ENCODE measurements at places on chromosomes 13 and 19. TPM values are rescaled to one million over a fixed set of nuclear protein-coding genes. Genes with fewer than 3 reads are reported as not detected.

GRCh38 chr13:113258321-113259054 is 38.6 kb upstream of the LAMP1 start:
- DNase-seq, result no peak

GRCh38 chr19:30695171-30695875 is 323.1 kb downstream of the ZNF536 start:
- DNase-seq, result no peak

GRCh38 chr13:52804202-52804641 is 44.2 kb downstream of the PCDH8 start:
- no peak for DNase-seq

GRCh38 chr13:54424344-54424743 is 1395.7 kb downstream of the OLFM4 start:
- no peak for DNase-seq

GRCh38 chr13:42965281-42965680 is 26.8 kb downstream of the EPSTI1 start:
- no peak for DNase-seq

GRCh38 chr13:25727250-25727649 is 324.6 kb downstream of the SHISA2 start:
- no peak for DNase-seq

DNA sequence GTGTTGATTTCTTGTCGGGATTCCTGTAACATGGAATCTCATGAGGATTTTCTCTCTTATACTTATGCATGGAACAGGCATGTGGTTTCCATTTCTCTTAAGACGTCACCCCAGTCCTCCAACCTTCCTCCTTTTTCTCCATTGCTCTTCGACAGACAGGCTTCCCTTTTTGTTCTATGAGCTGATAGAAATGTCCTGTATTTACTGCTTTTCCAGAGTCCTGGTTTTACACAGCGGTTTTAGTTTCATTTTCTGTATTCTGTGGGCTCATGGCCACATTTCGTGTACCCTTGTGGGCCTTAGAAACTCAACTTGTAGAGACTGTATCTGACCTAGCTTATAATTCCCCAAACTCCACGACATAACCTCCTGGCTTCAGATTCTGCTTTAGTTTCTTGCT is 113.1 kb downstream of the PAN3 start:
- no peak for DNase-seq

DNA sequence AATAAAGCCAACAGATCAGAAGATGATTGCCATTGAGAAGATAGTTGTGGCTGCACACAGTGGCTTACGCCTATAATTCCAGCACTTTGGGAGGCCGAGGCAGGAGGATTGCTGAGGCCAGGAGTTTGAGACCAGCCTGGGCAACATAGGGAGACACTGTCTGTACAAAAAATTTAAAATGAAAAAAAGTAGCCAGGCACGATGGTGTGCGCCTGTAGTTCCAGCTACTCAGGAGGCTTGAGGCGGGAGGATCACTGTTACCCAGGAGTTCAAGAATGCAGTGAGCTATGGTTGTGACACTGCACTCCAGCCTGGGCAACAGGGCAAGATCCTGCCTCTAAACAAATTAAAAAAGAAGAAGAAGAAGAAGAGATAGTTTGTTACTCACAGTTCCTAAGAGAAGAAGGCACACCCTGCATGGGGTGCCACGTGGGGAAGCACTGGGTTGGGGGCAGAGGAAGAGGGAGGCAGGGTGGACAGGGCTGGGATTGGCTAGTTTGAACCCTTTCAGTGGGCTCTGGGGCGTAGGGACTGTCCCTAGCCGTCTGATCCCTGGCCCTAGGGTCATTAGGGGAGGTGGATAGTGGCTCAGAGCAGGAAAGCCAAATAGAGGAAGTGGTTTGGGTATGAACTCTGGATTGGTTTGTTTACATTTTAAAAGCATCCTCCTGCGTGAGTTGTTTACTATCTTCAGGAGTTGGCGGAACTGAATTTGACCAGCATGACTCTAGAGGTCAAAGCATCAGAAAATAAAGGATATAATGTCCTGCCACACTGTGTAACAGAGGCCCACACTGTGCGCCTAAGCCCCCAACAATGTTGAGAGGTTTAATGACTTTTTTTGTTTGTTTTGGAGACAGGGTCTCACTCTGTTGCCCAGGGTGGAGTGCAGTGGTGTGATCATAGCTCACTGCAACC is 60.5 kb upstream of the MEDAG start:
- DNase-seq, result no peak

GRCh38 chr13:112185466-112185865 is 118.5 kb downstream of the SOX1 start:
- no peak for DNase-seq

DNA sequence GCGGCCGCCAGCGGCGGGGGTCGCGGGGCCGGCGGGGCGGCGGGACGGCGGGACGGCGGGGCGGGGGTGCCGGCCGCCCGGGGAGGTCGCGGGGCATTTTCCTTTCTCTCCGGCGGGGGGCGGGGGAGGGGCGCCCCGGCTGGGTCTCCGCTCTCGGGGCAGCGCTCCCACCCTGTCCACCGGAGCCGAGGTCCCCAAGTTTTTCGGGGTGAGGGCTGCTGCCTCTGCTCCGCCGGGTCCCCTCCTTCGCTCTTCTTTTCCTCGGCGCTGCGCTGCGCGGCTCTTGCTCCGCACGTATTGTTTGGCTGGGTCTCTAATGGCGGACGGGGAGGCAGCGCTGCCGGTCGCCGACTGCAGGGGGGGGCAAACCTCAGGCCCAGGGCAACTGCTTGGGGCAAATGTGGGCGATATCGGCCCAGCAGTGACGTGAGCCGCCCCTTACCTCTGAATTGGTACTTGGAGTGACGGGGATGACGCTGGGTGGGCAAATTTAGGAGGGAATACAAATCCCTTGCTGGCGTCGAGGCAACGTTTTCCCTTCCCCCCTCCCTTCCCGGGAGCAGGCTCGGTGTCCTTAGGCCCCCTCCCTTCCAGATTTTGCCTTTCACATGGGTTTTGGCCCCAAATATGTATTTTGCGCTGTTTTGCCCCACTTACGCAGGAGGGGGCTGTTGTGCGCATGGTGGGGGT is 759 bp downstream of the ZMYM2 start:
- DNase-seq, result peak; percentile 49

GRCh38 chr19:35303357-35303915 is 11.5 kb downstream of the MAG start:
- DNase-seq, result no peak

DNA sequence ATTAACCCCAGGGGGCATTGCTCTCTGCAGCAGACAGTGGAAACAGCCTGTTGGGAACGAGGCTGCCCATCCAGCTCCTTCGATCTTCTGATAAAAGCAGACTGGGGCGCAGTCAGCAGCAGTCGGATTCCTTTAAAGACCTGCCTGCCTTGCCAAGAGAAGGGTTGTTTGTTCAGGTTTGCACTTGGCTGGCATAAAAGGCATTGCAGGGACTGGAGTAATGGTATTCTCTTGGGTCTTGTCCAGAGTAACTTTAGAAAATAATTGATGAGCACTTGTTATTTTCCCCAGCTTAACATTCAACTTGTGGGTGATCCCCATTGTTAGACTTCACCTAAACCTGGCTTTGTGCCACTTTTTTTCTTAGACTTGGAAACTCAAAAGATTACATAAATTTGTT is 67.3 kb upstream of the SLC10A2 start:
- no peak for DNase-seq

DNA sequence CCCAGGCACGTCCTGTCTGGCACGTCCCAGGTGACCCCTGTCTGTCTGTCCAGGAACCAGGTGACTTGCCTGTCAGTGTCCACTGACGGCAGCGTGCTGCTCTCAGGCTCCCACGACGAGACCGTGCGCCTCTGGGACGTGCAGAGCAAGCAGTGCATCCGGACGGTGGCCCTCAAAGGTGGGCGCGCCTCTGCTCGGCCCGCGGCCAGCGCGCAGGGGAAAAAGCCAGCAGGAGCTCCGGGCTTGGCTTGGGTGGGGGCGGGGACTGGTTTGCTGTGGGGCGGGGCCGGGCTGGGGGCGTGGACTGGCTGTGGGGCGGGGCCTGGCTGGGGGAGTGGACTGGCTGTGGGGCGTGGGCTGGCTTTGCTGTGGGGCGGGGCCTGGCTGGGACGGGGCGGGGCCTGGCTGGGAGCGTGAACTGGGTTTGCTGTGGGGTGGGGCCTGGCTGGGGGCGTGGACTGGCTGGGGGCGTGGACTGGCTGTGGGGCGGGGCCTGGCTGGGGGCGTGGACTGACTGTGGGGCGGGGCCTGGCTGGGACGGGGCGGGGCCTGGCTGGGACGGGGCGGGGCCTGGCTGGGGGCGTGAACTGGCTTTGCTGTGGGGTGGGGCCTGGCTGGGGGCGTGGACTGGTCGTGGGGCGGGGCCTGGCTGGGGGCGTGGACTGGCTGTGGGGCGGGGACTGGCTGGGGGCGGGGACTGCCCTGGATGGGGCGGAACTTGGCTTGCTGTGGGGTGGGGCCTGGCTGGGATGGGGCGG is 7.2 kb downstream of the WDR18 start:
- DNase-seq, result no peak

GRCh38 chr19:39195755-39196154 is 1.0 kb upstream of the NCCRP1 start:
- DNase-seq, result no peak

DNA sequence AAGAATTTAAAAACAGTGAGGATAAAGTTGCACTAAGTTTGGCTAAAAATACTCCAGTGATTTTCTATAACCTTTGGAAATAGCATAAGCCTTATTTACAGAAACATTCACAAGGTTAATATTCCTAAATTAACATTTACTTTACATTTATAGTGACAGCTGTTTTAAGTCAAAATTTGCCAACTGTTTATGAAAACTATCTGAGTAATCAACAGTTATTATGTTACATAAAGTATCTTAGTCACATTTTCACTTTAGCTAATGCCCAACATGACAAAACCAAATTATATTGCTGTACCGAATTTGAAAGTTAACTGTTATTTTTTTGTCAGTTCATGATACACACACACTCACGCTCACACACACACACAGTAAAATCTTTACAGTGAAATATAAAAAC is 1.2 kb downstream of the TNFRSF19 start:
- no peak for DNase-seq

DNA sequence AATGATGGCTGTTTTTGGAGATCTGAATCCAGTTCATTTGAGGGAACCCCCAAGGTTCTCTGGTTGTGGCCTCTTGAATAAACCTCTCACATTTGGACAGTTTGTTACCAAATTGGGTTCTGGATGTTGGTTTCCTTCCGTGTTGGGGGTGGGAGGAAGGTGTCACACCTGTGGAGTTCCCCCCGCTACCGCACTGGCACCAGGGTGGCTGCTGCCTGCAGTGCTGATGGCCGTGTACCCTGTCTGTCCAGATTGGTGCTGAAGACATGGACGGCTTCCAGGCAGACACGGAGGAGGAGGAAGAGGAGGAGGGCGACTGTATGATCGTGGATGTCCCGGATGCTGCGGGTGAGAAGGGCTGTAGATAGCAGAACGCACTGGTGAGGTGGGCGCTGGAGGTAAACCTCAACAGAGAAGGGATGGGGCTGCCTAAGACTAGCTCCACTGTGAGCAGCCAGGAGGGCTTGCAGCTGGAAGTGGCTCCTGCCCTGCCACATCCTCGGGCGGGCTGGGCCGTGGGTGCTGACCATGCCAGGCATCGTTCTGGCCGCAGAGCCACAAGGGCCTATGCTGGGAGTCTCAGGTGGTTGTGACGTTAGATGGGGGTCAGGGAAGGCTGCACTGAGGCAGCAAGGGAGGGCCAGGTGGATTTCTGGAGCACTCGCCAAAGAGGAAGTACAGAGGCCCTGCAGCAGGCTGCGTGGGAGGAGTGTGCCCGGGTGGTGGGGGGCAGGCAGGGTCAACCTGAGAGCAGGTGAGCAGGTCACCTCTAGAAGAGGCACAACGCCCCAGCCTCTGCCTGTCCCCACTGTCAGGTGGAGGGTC is 15.4 kb downstream of the UBXN6 start:
- DNase-seq, result no peak

DNA sequence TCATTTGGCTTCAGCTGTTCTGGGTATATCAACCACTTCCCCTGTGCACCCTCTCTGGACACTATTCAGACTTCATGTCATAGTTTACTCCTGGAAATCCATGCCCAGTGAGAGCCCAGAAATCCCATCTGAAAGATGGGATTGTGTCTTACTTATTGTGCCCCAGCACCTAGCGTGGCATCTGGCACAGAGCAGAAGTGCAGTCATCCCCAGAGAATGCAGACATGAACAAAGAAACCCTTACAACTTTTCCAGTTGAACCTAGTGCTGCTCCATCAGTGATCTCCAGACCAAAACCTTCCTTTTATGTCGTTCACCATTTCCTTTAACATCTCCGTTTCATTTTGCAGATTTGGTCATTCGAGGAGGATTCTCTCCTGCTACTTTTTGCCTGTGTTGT is 60.6 kb downstream of the MBNL2 start:
- DNase-seq, result no peak

- DNase-seq, result no peak
These were observed 197.0 kb downstream of the MZT1 start for GRCh38 chr13:72530471-72530870.

- no peak for DNase-seq
These were observed 7.6 kb downstream of the F2RL3 start for GRCh38 chr19:16896146-16897028.

- DNase-seq, result peak; percentile 81
These were observed 22.2 kb downstream of the FAM187B start for GRCh38 chr19:35206379-35206778.

GRCh38 chr13:64377606-64378005 is 2852.5 kb downstream of the PCDH9 start:
- no peak for DNase-seq

GRCh38 chr19:55279770-55280643 is at the start of gene HSPBP1:
TSS of gene HSPBP1 (minus strand) at chr19:55280110. CDS start at chr19:55279608, 502 bp downstream.
- peak; percentile 87 for DNase-seq

- DNase-seq, result no peak
These were observed 4.9 kb upstream of the OR10H2 start for GRCh38 chr19:15722956-15723355.

GRCh38 chr13:43797869-43798268 is 11.1 kb upstream of the ENOX1 start:
- no peak for DNase-seq

DNA sequence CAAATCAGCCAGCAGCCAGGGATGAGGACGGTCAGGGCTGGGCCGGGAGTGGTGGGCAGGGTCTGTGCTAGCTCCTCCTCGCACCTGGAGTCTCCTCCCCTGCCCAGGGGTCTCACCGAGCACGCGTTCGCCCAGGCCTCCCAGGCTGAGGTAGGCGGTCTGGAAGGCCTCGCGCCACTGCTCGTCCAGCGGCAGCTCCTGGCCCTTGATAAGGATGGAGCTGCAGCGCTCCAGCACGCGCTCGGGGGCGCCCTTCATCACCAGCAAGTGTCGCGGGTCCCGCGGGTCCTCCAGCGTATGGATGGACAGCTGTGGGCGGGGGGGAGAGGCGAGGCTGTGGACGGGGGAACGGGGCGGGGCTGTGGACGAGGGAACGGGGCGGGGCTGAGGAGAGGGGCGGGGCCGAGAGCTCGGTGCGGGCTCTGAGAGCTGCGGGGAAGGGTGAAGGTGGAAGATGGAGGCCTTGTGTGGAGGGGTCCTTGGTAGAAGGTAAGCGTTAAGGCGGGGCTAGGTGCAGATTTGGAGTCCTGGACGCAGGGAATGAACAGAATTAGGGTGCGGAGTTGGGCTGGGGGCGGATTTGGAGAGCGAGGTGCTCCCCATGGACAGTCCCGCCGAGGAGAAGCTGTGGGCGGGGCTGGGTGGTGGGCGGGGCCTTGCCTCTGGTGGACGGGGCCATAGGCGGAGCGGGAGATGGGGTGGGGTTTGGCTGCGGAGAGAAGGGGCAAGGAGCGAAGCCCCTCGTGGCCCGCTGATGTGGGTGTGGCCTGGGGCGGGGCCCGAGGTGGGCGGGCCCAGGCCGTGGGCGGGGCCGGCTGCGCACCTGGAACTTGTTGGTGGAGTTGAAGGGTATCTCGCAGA is 5.7 kb downstream of the ATP4A start:
- no peak for DNase-seq

Gene CKAP2
- 39.5 TPM for total RNA-seq

Gene C19orf67
- total RNA-seq, result not detected

Gene APOC4
- not detected for total RNA-seq

Gene CATSPERD
- 0.05 TPM for total RNA-seq

Gene ZNF729
- total RNA-seq, result not detected

Gene ZNF677
- total RNA-seq, result 12.8 TPM
